ENCODE measurements at places on chromosomes 12 and 14.

DNA sequence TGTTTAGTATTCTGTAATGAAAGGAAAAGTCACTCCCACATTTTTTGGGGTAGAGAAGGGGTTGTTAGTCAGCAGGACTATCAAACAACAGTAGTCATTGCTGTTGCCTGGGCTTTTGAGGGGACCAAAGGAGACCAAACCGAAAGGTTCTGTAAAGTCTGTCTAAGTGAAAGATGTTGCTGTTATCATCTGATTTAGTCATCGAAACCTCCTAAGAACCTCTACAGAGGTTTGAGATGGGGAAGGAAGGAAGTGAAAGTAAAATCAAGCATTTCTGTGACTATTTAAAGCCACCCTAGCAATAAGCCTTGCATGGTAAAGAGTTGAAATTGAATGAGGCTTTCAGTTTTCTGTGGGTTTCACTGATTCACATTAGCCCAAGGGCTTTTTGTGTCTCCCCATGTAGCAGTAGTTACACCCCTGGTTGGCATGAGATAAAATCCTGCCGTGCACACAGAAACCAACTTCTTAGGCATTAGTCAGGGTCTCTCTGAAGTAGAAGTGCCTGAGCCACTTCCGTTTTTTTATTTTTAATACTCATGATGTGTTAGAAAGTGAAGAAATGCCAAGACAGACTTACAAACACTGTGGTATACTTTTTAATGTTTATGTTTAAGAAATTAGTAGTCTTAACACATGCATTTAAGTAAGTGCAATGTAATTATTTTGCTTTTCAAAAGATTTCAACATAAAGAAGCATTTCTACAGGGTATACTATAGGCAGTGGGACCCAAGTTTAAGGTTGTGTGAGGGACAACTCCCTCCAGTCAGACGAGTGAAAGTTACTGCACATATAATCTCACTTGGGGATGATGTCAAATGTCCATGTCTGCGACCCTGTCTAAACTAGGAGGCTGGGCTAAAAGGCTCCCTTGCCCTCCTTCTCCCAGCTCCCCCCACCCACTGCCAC lies 50.4 kb downstream of the DYRK2 start:
- DNase-seq: no peak

DNA sequence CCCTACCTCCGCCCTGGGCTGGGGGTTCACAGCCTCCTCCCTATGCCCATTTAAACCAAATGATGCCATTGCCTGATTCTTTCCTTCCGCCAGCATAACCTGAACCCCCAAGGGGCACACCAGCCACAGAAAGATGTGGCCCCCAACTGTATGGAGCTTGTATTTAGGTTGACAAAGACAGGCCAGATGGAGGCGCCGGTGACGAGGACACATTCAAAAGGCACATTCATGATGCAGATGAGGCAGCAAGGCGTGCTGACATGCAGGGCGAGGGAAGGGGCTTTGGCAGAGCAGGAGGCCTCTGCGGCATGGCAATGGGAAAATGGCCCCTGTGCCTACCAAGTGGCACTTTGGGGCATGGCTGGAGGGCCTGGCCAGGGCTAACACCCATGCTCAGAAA lies 112.2 kb downstream of the RFLNA start:
- DNase-seq: no peak

DNA sequence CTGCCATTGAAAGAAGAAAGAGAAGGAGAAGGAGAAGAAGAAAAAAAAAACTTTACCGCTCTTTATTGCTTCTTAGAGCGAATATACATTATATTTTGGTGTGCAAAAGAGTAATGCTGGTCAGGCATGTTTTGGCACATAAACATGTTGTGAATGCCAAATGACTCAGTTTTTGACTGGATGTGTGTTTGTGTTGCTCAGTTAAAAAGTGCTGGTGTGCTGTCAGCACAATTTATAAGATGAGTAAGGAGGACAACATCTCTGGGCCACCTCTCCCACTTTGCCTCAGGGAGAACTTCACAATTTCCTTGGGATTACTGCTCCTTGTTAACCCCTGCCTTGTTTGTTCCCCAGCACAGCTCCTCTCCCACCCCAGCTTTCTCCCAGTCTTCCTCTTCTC lies 584.8 kb downstream of the ETNK1 start:
- no peak for DNase-seq

DNA sequence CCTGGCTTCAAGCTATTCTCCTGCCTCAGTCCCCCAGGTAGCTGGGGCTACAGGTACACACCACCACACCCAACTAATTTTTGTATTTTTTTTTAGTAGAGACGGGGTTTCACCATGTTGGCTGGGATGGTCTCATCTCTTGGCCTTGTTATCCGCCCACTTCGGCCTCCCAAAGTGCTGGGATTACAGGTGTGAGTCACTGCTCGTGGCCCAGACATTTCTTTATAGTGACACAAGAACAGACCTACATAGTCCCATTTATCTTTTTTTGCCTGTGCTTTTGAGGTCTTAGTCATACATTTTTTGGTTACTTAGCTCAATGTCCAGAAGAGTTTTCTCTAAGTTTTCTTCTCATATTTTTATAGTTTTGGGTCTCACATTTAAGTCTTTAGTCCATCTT lies 247.4 kb downstream of the SYT10 start:
- no peak for DNase-seq

- DNase-seq: no peak
Observed at GRCh38 chr12:82426081-82426480, 67.8 kb downstream of the METTL25 start.

GRCh38 chr12:100920493-100920892 lies 125.9 kb downstream of the ANO4 start:
- no peak for DNase-seq

GRCh38 chr14:76498976-76499375 lies 123.0 kb downstream of the ESRRB start:
- no peak for DNase-seq

- no peak for DNase-seq
Observed at GRCh38 chr12:127145241-127145928, 1121.6 kb upstream of the TMEM132C start.
